ENCODE measurements at places on chromosomes 6 and 20. TPM values are rescaled to one million over a fixed set of nuclear protein-coding genes. Genes with fewer than 3 reads are reported as not detected.

Gene APOBEC2
- polyA plus RNA-seq = 0.42 TPM

Gene BMP2
- polyA plus RNA-seq = not detected

Gene NKX2-4
- polyA plus RNA-seq = not detected

Gene TRIM27
- 42.2 TPM for polyA plus RNA-seq

Gene SLC17A9
- 0.82 TPM for polyA plus RNA-seq

Gene RSPO3
- polyA plus RNA-seq = not detected

Gene TFAP2B
- polyA plus RNA-seq = not detected

Gene WFDC2
- not detected for polyA plus RNA-seq

Gene LBP
- not detected for polyA plus RNA-seq

Gene GINM1
- polyA plus RNA-seq = 42.3 TPM

Gene KCNS1
- polyA plus RNA-seq = 0.23 TPM

Gene SLC22A23
- polyA plus RNA-seq = not detected

Gene PNPLA1
- 3.5 TPM for polyA plus RNA-seq

Gene TRIM15
- polyA plus RNA-seq = not detected

Gene PAX1
- not detected for polyA plus RNA-seq

DNA sequence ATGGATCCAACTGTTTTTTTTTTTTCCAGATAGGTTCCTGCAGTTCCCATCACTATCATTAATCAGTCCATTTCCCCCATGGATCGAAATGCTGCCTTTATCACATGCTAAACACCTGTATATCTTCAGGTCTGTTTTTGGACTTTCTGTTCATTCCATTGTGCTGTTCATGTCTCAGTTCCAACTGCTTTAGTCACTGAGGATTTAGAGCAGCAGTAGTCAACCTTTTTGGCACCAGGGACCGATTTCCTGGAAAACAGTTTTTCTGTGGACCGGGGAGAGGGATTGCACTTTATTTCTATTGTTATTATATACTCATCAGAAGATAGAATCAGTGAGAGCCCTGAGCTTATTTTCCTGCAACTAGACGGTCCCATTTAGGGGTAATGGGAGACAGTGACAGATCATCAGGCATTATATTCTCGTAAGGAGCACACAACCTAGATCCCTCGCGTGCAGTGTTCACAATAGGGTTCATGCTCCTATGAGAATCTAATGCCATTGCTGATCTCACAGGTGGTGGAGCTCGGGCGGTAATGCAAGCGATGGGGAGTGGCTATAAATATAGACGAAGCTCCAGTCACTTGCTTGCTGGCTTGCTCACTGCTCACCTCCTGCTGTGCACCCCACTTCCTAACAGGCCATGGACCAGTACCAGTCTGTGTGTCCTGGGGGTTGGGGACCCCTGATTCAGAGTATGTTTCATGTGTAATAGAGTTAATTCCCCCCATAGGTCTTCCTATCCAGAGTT is 46.0 kb downstream of the CAP2 start:
- DNase-seq = no peak

GRCh38 chr6:6634735-6635075 is 46.2 kb downstream of the LY86 start:
- no peak for DNase-seq

- no peak for DNase-seq
These were observed 7.4 kb upstream of the ULBP3 start for GRCh38 chr6:150076196-150076893.

GRCh38 chr6:19805129-19805481 is 32.1 kb upstream of the ID4 start:
- no peak for DNase-seq

DNA sequence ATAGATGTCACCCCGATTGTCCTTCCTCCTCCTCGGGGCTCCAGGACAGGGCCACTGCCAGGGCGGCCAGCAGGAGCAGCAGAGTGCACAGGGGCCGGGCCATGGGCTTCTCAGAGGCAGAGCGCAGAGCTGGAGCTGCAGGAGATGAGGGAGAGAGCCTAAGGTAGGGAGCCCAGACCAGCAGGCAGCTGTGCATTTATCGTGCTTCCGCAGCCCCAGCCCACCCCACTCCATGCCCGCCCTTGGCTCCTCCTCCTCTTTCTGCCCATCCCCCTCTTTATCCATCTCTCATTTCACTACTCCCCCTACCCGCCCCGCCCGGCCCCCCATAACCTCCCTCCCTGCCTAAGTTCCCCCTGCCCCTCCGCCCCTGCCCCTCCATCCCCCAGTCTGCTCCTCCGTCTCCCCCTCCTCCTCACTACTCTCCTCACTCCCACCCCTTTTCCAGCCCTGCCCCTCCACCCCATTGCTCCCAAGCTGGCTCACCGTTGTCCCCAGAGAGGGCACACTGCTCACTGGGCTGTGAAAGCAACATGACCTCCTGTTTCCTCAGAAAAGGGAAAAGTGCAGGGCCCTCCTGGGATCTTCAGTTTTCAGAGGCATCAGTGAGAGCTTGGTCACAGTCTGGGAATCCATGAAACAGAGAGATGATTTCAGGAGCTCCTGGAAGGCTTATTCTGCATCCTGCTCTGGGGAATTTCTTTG is 25.5 kb upstream of the CST1 start:
- no peak for DNase-seq

DNA sequence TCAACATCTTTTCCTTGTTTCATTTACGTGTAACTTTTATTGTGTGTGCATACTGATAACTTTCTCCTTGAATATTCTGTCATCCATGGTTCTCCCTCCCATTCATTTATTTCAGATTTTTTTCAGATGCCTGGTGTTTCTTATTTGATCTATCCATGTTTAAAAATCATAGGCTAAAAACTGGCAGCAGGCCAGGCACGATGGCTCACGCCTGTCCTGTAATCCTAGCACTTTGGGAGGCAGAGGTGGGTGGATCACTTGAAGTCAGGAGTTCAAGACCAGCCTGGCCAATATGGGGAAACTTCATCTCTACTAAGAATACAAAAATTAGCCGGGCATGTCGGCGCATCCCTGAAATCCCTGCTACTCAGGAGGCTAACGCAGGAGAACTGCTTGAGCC is 31.1 kb downstream of the ABT1 start:
- DNase-seq = no peak

DNA sequence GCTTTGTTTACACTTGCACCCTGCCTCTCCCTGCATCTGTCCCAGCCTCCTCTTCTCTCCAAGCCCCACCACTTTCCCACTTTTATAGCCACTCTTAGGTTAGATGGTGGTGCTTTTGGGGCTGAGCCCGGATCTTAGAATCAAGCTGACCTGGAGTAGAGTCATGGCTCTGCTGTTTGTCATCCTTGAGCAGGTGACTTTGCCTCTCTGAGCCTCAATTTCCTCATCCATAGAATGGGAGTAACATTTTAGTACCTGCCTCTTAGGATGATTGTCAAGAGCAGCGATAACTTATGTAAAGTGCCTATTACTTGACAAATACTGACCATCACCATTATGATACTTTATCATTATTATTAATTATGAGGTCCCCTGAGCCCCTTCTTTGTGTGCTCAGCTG is 48.2 kb downstream of the CPNE5 start:
- DNase-seq = no peak

DNA sequence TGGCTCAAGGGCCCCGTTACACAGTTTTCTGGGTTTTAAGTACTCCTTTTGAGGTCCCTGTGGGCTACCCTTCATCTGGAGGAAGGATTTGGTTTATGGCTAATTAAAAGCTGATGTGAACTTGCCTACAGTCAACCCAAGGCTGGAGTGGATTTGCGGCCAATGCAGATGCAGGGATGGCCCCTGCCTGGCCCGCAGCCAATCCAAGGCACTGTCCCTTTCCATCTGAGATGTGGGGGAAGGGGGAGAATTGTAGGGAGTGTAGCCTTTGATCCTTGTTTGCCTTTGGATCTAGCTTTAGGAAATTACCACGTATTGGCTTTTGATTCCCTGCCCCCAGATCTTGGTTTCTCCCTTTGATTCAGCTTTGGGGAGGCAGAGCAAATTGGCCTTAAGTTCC is 128.0 kb upstream of the GGTLC1 start:
- DNase-seq = no peak

DNA sequence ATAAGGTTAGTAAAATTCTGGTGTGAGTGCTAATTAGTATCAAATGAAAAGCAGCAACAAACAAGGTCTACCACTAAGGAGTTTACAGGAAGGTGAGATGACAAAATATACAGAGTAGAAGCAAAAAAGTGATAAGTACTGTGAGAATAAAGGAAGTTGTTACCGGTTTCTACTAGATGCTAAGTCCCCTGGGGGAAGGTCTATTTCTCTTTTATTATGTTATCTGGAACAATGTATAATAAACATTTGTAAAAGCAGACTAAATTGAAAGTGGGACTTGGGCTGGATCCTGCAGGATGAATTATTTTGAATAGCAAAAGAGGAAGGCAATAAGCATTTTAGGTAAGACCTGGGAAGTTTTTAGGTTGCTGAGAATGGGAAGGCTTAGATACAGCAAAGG is 158.7 kb upstream of the SLC22A16 start:
- DNase-seq = no peak

- no peak for DNase-seq
These were observed 87.7 kb downstream of the EPB41L2 start for GRCh38 chr6:130975325-130975724.

DNA sequence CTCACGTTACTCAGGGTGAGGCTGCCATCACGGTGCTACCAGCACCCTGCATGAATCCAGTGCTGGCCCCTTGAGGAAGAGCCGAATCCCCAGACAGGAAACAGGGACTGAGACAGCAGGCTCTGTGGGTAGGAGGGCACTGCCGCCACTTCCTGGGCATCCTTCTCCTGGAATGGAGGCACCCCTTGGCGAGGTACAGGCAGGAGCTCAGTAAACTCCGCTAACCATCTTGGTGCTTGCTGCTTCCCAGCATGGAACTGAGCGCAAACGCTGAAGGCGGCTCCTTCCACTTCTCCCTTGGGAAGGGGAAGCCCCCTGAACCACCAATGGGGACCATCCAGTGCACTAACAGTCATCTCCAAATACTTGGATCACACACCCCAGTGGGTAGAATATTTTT is 13.5 kb upstream of the CCDC167 start:
- no peak for DNase-seq

DNA sequence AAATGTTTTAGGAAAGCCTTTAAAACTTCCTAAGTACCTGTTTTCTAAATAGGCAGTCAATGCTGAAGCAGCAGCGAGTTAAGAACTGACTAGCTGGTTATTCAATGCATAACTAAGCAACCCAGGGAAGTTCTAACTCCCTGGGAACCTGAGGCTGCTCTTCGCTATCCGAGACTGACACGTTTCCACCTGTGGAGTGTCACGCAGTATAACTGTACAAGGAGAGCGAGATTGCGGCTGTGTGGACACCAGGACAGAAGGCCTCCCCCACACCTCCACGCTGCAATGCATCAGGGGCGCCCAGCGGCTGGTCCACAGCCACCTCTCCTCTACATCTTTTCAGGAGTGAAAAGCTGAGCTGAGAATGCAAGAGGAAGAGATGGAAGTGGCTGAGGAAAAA is 8.0 kb downstream of the PXDC1 start:
- DNase-seq = no peak

GRCh38 chr20:4161401-4162251 is 146.3 kb upstream of the RNF24 start:
- no peak for DNase-seq

GRCh38 chr6:80029470-80029869 is 25.0 kb downstream of the TTK start:
- DNase-seq = no peak

DNA sequence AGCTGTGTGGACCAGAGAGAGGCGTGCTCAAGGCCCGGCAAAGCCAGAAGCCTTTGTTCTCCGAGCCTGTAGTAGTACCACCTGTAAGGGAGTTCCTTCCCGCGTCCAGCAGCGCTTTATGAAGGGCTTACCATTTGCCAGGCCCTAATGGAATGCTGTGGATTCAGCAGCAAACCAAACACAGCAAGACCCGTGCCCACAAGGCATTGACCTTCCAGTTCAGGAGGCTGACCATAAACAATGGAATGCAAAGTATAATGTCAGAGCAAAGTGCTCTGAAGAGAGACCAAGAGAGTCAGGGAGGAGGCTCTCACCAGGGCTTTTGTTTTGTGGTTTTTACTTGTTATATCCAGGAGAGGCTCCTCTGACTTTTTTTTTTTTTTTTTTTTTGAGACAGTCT is 209.8 kb downstream of the ZMYND8 start:
- DNase-seq = no peak

DNA sequence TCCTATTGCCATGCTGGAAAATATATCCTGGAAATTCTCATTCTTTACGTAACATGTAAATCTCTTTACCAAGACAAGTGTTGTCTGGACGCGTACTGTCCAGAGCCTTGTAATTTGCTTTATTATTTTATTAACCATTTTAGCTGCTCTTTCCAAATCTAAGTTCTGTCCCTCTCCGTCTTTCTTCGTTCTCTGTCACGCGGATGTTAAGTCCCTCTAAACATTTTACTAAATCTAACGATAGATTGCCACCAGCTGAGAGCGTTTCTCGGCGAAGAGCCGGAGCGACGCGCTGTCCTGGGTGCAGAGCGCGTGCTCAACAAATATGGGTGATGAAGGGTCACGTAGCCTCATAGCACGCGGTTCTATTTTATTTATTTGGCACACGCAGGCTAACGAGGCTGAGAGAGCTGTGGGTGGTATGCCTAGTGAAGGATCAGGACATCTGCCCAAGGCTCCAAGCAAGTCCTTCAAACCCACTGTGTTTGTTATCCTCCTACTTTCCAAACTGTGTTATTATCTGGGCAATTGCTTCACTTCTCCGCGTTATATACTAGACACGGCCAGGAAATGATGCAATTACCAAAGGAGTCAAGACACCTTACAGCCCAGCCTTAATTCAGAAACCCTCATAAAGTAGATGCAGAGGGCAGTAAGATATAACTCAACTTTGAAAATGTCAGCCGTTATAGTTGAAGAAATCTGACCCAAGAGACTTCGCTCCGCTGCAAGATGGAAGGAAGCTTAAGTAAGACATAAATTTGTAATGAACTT is 10.0 kb upstream of the NCOA7 start:
- peak; percentile 62 for DNase-seq

GRCh38 chr6:149317644-149318571 is at the start of gene TAB2:
TSS of gene TAB2 (plus strand) at chr6:149317712. CDS start at chr6:149369998, 52,286 bp downstream.
- peak; percentile 36 for DNase-seq

GRCh38 chr20:36791862-36792261 is 18.3 kb upstream of the DSN1 start:
- DNase-seq = no peak

- DNase-seq = no peak
These were observed 660.5 kb upstream of the MAN1A1 start for GRCh38 chr6:120010075-120010474.

- no peak for DNase-seq
These were observed 304.9 kb downstream of the CD109 start for GRCh38 chr6:74000666-74001490.

GRCh38 chr6:6696867-6697531 is 108.5 kb downstream of the LY86 start:
- peak; percentile 81 for DNase-seq

- DNase-seq = no peak
These were observed 326.7 kb downstream of the BCKDHB start for GRCh38 chr6:80433010-80433672.
